ENCODE measurements at places on chromosomes 16 and 17. TPM values are rescaled to one million over a fixed set of nuclear protein-coding genes. Genes with fewer than 3 reads are reported as not detected.

DNA sequence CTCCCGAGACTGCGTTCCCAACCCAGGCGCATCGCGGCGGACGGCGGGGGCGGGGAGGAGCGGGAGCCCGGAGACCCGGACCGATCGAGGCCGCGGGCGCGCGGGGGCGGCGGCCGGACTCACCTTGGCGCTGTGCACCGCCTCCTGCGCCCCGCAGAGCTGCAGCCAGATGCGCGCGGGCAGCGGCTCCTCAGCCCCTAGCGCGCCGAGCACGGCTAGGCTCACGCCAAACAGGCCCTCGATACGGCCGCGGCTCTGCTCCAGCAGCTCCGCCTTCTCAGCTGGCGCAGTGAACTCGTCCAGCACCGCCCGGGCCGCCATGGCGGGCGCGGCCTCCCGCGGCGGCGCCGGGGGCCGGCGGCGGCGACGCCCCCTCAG lies 339 bp downstream of the N4BP1 start:
- DNase-seq: peak; percentile 73

DNA sequence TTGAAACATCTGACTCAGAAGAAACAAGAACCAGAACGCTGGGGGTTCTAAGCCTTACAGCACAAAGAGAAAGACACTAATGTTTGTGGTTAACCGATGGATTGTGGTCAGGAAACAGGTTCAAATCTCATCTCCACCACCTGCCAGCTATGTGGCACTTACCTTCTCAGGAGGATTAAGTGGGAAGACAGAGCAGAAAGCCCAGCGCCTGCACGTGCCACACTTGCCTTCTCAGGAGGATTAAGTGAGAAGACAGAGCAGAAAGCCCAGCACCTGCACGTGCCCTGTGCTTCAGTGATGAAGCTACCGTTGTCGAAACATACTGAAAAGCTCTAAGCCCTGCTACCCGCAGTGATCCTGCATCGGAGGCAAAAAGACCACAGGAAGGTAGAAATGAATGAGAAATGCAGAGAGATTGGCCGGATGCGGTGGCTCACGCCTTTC lies 90.6 kb downstream of the NXN start:
- no peak for DNase-seq

DNA sequence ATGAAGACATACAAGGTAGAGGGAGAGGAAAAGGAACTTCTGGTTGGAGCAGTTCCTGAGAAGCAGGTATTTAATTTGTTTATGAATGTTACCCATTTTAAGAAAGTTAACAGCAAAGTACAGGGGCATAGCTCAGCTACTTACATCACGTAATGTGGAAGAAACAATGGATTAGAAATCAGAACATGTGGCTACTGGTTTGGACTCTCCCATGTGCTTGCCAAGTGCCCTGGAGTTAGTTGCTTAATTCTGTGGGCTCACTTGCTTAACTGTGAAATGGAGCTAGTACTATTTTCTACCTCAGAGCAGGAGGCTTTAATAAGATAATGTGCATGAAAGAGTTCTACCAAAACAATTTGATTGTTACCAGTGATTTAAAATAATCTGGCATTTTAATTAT lies 27.3 kb downstream of the RSPRY1 start:
- DNase-seq: no peak

DNA sequence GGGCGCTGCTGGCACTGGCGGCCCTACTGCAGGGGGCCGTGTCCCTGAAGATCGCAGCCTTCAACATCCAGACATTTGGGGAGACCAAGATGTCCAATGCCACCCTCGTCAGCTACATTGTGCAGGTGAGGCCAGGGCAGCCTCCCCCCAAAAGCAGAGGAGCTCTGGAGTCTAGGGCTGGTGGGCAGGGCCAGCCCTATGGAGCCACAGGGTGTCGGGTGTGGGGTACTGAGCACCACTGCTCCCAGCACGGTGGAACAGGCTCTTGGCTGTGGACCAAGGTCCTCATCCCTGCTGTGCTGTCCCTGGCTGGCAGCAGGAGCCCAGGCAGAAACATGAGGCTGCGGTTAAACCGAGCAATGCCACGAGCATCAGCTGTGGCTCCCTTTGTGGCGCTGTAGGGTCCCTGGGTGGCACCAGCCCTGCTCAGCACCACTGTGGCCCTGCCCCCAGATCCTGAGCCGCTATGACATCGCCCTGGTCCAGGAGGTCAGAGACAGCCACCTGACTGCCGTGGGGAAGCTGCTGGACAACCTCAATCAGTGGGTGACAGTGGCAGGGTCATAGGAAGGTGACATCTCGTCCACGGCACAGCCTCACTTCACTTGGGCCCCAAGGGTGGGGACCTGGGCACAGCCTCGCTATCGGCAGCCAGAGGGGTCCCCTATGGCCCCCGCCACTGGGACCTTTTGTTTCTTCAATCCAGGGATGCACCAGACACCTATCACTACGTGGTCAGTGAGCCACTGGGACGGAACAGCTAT lies 1.1 kb downstream of the DNASE1 start:
- no peak for DNase-seq

DNA sequence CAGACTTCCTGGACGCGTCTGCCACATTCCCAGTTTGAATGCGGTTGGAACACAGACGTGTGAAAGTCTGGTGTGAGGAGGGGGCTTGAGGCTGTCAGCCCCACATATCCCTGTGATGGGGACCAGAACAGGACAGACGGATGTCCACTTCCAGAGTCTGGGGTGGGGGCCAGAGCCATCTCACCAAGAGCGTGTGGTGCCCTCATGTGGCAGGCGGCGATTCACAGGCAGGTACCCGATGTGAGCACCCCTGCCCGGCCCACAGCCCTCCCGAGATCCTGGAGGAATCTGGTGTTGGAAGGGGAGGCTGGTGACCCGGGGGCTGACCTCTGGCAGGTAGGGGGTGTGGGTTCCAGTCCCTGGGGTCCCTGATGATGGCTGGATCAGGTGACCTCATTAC lies 51.5 kb downstream of the ENGASE start:
- no peak for DNase-seq

GRCh38 chr17:50952013-50952412 lies 85.9 kb upstream of the TOB1 start:
- DNase-seq: no peak

DUSP14 gene
- total RNA-seq: 11.2 TPM

TMC7 gene
- 2.8 TPM for total RNA-seq

DNA sequence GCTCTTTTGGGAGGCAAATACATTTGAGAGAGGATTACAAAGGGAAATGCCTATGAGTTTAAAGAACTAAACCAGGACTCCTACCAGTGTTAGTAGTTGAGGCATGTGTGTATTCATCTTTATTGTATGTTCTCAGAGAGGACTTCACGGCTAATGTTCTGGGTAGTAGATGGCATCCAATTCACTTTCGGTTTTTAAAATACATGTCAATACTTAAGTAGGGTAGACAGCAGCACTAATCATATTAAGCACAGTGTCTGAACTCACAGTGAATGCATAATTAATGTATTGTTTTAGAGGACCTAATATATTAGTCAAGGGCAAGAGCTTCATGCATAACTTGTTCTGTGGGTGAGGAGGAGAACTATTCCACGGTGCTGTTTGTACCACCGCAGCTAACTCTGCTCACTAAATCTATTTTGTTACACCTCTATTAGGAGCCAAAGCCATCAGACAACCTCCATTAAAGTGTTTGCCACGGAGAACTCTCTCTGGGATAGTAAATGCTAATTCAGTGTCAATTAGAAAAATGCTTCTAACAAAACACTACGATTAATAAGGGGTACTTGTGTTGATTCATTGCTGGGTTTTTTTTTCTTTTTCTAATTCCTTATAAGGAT lies 56.3 kb downstream of the COX10 start:
- no peak for DNase-seq

Data from occipital lobe (tissue), 3 donors.